Activated CD4-positive, alpha-beta T cell treated with anti-CD3 and anti-CD28 coated beads, Interleukin-2, Interleukin-6, amounts not matched to agents 100 ng/mL and 50 ng/mL, durations not matched to agents 16 hours and 8 hours (primary cell): ENCODE measurements at places on chromosomes 6 and 20.

- no peak for DNase-seq
These were observed 5.2 kb downstream of the VWA7 start for GRCh38 chr6:31771992-31772358.

DNA sequence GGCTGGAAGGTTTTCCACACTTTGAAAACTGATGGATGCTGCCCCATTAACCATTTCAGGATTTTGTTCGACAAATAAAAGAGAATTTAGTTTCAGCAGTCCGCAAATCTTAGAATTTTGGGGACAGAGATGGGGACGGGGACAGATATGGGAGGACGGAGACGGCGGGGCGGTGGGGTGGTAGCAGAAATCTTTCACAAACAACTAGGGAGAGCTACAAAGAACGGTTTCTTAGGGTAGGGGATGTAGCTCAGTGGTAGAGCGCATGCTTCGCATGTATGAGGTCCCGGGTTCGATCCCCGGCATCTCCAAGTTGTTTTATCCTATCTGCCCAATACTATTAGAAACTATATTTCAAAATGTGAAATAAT, 15.1 kb downstream of the HMGN4 start:
- DNase-seq, result peak; percentile 91

GRCh38 chr6:14333556-14334305, 216.2 kb downstream of the CD83 start:
- DNase-seq, result no peak

- peak; percentile 60 for DNase-seq
These were observed 75.1 kb upstream of the DUSP22 start for GRCh38 chr6:217048-217659.

GRCh38 chr20:32832664-32833063, 12.9 kb downstream of the MAPRE1 start:
- DNase-seq, result peak; percentile 32

DNA sequence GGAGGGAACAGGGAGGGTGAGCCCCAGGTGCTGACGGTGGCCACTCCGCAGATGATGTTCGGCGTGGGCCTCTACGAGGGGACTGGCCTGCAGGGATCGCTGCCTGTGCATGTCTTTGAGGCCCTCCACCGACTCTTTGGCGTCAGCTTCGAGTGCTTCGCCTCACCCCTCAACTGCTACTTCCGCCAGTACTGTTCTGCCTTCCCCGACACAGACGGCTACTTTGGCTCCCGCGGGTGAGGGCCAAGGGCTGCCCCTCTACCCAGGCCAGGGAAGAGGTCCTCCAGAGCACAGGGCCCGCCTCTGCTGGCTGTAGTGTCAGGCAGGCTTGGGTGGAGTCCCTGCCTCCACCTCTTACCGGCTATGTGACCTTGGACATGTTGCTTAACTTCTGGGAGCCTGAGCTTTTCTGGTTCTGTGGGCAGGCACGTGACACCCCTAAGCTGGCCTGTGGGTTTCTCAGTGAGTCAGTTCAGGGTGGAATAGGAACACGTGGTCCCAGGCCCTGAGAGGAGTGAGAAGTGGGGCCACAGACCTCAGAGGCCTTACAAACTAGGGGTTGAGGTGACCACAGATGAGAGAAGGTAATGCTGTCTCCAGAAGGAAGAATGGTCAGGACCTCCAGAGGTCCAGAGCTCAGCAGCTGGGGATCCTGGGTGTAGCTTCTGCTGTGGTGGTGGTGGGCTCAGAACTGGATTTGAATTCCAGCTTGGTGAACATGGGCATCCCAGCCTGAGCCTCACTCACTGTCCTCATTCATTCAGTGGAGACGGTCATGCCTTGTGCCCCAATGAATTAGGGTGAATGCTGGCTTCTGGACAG, 11.9 kb downstream of the PCIF1 start:
- DNase-seq, result peak; percentile 71

DNA sequence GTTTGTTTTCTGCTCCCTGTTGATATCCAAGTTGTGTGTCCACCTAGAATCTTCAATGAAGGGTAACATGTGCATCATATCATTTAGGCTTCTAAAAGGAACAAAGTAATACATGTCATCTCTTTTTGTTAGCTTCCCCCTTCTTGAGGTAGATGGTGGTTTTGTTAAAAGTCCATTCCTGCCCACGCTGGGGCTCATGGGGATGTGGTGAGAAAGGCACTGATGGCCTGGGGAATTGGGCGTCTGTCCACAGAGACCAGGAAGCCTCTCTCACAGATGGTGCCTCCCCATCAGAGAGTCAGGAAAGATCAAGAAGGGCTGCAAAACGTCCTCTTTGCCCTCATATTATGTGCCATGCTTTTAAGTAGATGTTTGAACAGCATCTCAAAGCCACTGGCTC, 32.5 kb downstream of the GNAS start:
- DNase-seq, result no peak

DNA sequence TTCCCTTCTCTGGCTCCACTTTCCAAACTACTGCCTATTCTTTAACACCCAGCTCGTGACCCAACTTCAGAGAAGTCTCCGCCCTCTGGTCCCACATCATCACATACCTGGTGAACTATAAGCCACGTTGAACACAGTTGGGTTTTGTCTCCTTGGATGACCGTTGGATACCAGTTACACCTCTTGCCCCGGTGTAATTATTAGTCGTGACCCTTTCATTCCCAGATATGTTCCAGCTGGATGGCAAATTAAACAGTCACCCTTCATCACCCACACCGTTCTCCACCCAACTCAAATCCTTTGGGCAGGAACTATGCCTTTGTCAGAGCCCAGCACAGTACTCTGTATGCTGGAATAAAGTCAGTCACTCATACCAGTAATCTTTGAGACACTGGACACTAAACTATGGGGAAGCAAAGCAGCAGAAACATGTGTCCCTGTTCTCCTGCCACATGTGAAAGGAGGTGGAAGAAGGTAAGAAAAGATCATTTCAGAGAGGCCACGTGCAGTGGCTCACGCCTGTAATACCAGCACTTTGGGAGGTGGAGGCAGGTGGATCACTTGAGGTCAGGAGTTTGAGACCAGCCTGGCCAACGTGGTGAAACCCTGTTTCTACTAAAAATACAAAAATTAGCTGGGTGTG, 22.5 kb downstream of the PLAGL2 start:
- DNase-seq, result no peak

GRCh38 chr6:72084992-72085569, 198.7 kb downstream of the RIMS1 start:
- DNase-seq, result peak; percentile 16

- DNase-seq, result no peak
These were observed 361.4 kb upstream of the JAG1 start for GRCh38 chr20:11035211-11035610.
